ENCODE measurements at places on chromosomes 7 and 10.

DNA sequence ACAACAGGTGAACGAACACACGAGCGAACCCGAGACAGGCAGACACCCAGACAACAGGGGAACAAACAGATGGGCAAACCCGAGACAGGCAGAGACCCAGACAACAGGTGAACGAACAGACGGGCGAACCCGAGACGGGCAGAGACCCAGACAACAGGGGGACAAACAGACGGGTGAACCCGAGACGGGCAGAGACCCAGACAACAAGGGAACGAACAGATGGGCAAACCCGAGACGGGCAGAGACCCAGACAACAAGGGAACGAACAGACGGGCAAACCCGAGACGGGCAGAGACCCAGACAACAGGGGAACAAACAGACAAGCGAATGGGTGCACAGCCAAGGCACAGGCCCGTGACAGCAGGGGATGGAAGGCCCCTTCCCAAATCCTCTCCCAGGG, 264.7 kb downstream of the ELFN1 start:
- DNase-seq, result no peak

DNA sequence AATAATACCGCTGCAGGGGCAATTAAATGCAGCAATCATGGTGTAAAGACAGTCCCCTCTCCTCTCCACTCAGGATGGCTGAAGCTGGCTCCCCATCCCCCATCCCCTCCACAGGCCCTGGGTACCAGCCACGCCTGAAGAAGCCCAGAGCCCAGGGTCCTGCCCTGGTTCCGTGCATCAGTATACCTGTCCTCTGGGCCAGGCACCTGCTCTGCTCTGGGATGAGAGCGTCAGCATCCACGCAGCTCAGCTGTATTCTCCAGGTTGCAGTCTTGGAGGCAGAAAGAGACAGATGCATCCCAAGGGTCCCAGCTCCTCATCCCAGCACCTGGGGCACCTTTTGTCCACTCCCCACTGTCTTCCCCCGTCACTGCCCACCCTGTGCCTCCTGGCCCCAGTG, 233.8 kb downstream of the TCERG1L start:
- no peak for DNase-seq

DNA sequence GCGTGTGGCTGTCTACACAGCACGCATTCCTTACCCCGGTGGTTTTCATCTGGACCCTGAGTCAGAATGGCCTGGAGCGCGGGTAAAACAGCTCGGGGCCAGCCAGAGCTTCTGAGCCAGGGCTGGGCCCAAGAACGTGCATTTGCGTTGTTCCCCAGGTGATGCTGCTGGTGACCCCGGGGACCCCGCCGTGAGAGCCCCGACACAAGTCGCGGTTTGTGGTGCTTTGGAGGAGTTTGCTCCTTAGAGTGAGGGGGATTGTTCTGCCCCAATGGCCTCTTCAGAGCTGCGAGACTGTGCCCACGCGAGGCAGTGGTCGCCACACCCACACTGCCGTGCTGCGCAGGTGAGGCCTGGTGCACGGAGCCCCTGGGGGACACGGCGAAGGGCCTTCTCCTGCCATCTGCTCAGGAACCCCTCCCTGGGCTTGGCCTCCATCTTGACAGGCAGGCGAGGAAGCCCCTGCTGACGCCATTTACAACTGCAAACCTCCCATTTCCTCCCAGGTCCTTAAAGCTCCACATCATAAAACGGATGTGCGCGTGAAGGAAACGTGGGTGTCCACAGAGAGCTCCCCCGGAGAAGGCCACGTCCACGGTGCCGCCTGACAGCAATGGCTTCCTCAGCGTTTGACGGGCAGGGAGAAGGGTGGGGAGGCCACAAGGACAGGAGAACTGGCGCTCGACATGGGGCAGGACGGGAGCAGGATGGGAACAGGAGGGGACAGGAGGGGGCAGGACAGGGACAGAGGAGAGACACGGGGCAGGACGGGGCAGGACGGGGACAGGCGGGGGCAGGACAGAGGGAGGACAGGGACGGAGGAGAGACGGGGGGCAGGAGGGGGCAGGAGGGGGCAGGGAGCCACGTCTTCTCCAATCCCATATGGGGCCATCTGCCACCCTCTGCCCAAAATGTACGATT, 477.2 kb downstream of the DNAJB6 start:
- no peak for DNase-seq

DNA sequence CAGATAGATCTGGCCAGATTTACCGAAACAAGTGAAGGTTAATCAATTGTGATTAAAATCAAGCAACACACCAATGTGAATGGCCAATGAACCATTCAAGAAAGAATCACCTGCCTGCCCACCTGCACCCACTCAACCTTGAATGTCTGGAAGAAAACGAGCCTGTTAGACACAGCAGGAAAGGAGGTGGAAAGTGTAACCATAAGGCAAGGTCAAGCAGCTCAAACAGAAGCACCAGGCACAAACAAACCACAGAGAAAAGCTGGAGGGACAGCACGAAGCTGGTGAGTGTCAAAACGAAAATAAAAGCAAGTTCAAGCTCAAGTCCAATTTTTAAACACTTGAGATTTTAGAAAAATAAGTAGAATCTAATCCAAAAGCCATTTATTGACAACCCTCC, 64.9 kb downstream of the STEAP1B start:
- DNase-seq, result no peak

GRCh38 chr7:27221201-27221797, 21.3 kb upstream of the EVX1 start:
- DNase-seq, result no peak

- DNase-seq, result no peak
Measured at GRCh38 chr10:68235581-68235980, 3.7 kb upstream of the ATOH7 start.

- DNase-seq, result no peak
Measured at GRCh38 chr10:25036381-25036780, 20.0 kb downstream of the THNSL1 start.

- peak; percentile 96 for DNase-seq
Measured at GRCh38 chr7:601595-602340, 82.1 kb upstream of the PDGFA start.

DNA sequence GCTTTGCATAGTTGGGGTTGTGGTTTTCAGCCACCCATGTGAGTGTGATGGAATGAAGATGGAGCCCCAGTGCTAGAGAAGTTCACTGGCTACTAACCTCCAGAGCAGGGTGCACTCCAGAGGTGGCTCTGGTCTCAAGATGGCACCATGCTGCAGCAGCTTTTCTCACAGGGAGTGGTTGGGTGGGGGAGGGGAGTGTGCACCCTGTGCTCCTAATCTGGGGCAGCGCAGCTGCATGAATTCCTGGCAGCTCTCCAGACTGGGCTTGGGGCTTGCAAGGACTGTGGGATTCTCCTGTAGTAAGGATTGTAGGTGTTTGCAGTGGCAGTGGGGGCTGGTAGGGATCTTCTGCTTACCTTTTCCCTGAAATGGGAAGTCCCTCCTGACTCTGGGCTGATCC, 23.7 kb downstream of the PHTF2 start:
- DNase-seq, result no peak

DNA sequence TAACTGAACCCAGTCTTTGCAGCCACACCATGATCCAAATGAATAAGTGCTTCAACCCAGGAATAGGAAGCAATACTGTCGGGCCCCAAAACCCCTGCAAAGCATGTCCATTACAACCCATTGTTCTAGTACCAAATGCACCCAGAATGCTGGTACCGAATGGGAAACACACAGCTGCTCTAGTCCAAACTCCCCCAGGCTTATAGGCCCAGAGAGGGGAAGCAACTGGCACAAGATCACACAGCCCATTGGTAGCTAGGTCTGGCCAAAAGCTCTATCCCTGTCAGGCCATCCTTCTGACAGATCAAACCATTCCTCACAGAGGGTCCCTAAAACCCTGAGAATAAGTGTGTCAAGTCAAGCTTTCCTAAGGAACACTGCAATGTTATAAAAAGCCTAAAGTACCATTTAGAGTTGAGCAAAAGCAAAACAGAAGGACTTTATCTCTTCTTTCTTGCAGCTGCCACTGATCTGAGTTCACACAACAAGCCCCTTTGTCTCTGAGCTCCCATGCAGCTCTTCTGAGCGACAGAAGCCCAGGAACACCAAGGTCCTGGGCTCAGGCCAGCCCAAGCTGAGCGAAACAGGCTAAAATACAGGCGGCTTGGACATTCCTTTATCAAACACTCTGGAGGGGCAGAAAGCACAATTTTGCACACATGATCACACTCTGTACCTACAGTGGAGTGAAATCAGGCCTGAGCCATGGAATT, 116.7 kb downstream of the SGMS1 start:
- no peak for DNase-seq

DNA sequence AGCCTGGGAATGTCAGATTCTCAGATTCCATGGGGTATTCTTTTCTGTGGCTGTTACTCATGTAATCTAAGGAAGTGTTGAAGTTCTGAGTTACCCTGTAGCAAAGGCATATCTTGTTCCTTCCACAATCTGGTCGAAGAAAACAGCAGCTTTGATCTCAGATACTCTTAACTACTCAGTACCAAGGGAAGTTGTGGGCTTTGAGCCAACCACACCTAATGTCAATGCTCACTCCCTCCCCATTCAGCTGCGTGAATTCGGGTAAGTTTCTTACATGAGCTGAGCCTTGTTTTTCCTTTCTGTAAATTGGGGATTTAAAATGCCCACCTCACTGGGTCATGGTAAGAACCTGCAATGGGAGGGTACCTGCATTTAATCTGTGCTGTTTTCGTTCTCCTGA, 52.5 kb downstream of the PTPRN2 start:
- DNase-seq, result no peak

DNA sequence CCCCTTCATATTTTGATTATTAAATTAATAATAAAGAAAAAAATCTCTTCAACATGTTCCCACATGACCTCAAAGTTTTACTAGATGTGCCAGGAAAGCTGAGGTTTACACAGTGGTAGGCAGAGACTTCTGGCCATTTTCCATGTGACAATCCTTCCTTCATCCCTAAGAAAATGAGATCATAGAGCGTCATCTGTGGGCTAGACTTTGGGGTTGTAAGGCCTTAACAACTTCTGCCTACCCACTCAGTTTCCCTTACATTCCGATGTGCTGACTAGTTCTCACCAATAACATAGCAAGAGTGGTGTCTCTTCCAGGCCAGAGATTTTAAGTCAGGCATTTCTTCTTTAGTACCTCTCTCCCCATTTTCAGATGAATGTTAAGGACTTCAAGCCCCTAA, 171.1 kb upstream of the PHF14 start:
- DNase-seq, result no peak

DNA sequence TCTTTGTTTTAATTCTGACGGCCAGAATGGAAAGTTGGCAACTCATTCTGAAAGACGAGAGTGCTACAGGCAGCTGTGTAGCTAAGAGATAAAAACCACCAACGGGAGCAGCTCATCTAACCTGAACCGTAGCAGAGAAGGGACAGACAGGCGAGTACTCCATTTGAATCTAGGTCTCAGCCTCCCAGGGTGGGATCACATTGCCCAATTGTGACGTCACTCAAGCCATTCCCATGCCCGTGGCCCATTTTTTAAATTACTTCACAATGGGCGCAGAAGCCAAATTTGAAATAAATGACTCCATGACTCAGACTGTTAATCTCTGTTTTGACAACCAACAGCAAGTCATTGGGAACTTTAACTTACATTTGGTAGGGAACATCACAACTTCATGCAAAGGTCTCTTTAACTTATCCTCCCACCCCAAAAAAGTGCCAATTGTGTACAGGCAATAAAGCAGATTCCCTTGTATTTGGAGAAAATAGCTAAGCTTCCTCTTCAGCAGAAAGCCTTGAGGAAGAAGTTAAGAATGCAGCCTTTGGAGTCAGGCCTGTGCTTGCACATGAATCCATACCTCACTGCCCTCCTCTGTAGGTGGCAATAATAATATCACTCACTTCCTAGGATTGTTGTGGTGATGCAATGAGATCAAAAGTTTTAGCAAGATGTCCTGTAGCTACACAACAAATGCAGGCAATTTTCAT, 93.2 kb upstream of the KIF5B start:
- peak; percentile 79 for DNase-seq

DNA sequence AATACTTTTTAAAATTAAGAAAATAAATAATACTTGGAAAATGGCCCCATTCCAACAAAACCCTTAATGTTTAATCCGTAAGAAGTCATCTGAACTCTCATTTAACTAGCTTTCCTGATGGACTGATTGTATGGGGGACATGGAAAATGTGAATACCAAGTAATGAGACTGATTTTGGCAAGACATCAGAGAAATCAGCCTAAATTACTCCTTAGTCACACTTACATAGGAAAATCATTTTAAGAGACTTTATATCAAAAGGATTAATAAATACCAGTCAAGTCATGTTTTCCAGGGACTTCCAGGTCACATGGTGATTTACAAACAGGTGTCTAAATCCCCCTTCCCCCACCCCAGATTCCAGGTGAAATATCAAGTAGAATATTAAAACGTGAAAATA, 58.2 kb downstream of the GRM8 start:
- DNase-seq, result no peak

DNA sequence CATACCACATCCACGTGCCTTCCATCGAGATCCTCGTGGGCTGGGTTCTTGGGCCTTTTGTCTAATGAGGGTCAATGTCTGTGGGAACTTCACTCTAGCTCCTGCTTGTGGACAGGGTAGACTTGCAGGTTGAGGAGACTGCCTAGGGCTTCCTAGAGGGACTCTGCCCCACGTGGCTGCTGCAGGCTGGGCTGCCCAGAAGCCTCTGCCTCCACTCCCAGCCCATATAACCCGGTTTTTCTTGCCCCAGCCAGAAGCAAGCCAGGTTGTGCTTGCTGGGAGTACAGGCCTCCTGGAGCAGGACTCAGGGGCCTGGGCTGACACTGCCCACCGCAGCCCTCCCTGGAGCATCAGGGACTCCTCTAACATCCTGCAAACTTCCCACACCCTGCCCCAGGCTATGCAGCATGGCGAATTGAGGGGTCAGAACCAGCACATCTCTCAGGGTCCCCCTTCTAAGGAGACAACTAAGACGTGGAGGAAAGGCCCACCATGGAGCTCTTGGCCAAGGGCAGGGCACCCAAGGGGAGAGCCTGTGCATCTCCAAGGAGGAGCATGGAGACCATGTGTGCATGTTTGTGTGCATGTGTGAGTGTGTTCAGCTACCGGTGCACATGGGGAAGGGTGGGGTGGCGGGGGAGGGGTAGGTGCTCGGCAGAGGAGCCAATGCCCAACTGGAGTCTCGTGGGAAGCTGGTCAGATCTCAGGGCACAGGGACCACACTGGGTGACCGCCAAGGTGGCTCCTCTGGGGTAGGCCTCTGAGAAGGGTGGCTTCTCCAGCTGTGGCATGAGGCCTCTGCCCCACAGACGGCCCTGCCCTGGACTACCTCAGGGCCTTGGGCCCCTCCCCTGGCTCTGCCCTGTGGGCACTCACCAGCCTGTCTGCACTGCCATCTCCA, 62.6 kb downstream of the RASGEF1A start:
- no peak for DNase-seq

GRCh38 chr10:94546901-94547185, 1.3 kb downstream of the HELLS start:
- DNase-seq, result no peak

GRCh38 chr10:117217196-117217761, 20.0 kb downstream of the KCNK18 start:
- DNase-seq, result peak; percentile 6

GRCh38 chr7:152527610-152528032, 91.8 kb upstream of the KMT2C start:
- no peak for DNase-seq

All from T-helper 2 cell treated with Interferon-gamma antibody and Interleukin-4, amounts not matched to agents 5 μg/mL and 100 μg/mL, for 36 hours (primary cell).